Activated CD4-positive, alpha-beta T cell treated with anti-CD3 and anti-CD28 coated beads, Interleukin-2, Interleukin-4, amounts not matched to agents 100 ng/mL and 50 ng/mL, durations not matched to agents 16 hours and 8 hours (primary cell): ENCODE measurements at places on chromosomes 4 and X.

GRCh38 chr4:44221407-44221806 is 227.2 kb downstream of the KCTD8 start:
- DNase-seq: no peak

- no peak for DNase-seq
Observed at GRCh38 chr4:150656891-150657290, 74.9 kb downstream of the MAB21L2 start.

DNA sequence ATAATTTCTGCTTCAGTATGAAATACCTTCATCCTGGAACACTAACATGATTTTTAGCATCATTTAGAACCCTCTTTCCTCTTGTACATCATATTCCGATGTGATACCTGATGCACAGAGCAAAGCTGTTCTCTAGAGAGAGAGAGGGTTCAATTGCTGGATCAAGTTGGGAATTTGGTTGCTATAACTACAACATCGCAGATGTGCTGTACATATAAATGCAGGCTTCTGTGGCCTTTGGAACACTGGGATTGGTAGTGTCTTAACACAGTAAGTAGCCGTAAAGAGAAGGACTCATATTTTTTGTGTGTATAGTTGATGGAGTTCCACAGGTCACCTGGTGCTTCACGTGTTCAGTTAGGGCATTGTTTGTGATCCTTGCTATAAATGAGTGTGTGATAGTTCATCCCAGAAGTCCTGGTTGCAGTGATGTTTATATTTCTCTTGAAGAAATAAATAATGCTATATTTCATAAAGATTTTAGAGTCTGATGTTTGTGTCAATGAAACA is 119.2 kb downstream of the RAPGEF2 start:
- DNase-seq: no peak

- no peak for DNase-seq
Observed at GRCh38 chr4:113049421-113050370, at the start of gene ANK2. Gene ANK2 (plus strand): TSS chr4:113049653. CDS start chr4:113049729, 76 bp downstream.

DNA sequence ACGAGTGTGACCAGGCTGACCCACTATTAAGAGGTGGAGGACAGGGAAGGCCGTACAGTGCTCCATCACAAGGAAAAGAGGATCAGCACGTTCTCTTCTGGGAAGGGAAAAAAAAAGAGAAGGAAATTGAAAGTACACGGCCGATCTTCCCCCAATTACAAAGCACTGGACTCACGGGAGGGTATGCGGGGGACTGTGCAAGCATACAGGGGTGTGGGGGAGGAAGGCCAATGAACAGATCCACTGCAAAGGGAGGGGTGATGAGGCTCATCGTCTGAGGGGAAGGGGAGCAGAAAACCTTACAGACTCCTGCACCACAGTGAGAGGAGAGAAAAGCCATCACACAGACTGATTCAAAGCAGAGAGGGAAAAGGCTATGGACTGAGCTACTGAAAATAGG is 1.1 kb downstream of the ELK1 start:
- no peak for DNase-seq

- no peak for DNase-seq
Observed at GRCh38 chr4:38943343-38943742, 75.7 kb downstream of the FAM114A1 start.
